Bronchial epithelial cell (primary cell): ENCODE measurements at places on chromosomes 4 and X. TPM values are rescaled to one million over a fixed set of nuclear protein-coding genes. Genes with fewer than 3 reads are reported as not detected.

The ENAM gene
- not detected in 2 replicates for total RNA-seq

DNA sequence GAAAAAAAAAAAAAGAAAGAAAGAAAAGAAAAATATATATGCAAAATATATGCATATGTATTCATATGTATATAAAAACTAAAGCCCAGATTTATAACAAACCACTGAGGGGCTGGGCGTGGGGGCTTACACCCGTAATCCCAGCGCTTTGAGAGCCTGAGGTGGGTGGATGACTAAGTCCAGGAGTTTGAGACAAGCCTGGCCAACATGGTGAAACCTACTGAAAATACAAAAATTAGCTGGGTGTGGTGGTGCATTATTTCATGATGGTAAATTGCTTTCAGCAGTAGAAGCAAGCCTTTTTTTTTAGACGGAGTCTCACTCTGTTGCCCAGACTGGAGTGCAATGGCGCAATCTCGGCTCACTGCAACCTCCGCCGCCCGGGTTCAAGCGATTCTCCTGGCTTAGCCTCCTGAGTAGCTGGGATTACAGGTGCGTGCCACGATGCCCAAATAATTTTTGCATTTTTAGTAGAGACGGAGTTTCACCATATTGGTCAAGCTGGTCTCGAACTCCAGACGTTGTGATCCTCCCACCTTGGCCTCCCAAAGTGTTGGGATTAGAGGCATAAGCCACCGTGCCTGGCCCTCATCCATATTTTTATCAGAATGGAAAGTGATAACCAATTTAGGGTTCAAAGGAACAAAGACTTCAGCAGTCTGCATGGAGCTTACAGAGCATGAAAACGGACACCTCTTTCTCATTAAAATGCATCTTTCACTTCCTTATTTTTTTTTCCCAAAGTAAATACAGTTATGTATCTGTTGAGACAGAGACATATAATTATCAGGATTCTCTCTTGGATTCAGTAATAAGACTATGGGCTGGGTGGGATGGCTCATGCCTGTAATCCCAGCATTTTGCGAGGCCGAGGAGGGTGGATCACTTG lies 27.7 kb upstream of the MOB1B start:
- no peak for DNase-seq

- no peak for DNase-seq
Measured at GRCh38 chrX:1449036-1449822, 3.5 kb downstream of the ASMTL start.

The IRS4 gene
- not detected in 2 replicates for total RNA-seq

DNA sequence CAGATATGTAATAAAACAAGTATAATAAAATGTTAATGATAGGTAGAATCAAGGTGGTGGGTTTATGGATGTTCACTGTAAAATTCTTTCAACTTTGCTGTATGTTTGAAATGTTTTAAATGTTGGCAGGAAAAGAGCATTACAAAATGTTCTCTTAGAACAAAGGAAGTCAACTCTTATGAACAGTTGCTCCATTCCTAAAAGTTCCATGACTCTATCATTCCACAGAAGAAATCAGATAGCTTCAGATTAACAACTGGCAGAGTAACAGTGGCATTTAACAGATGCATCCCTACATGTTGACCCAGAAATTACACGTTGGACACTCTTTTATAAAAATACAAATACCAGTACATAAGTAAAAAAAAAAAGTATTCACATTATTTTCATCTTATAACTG lies 2023.7 kb downstream of the ARAP2 start:
- DNase-seq: no peak

- no peak for DNase-seq
Measured at GRCh38 chr4:80594701-80595100, 259.2 kb downstream of the CFAP299 start.

The STAP1 gene
- under 0.01 TPM in 1 of 2 replicates, not detected in the other for total RNA-seq

The EFHC2 gene
- total RNA-seq: under 0.01 TPM in 1 of 2 replicates, not detected in the other

The ALPK1 gene
- 13.7 and 52.4 TPM in 2 replicates for total RNA-seq

The NKX6-1 gene
- total RNA-seq: not detected in 2 replicates

GRCh38 chr4:181548873-181549575 lies 694.2 kb upstream of the TENM3 start:
- DNase-seq: peak; percentile 66

DNA sequence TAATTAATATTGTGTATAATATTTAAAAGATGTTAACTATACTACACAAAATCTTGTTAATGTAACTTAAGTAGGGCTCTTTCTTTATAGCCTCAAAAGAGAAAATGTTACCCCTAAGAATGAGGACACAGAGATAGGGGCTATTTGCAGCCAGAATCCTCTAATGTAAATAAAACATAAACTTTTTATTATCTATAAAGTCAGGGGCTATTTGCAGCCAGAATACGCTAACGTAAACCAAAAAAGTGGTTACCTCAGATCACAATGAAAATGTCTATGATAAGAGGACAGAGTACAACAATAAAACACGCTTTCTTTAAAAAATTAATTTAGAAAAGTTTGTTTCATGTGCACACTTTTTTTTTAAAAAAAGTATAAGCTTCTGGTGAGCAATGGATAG lies 229.9 kb upstream of the PITX2 start:
- no peak for DNase-seq

GRCh38 chrX:131977619-131978018 lies 45.5 kb upstream of the STK26 start:
- DNase-seq: peak; percentile 40

DNA sequence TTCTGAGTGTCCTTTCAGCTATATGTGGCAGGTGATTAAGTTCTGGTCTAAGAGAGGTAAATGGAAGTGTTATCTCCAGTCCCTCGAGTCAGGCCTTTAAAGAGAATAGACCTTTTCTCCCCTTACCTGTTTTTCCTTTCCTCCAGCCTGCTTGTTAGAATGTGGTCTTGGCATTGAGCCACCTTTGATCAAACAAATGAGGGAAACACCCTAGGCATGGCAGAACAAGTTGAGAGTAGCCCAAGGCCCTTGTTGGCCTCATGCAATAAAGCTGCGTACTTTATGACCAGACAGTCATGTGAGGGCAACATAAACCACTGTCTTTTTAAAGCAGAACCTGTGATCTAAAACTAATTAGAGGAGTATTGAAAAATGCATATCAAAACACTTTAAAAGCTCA lies 13.2 kb upstream of the IL13RA2 start:
- peak; percentile 93 for DNase-seq

DNA sequence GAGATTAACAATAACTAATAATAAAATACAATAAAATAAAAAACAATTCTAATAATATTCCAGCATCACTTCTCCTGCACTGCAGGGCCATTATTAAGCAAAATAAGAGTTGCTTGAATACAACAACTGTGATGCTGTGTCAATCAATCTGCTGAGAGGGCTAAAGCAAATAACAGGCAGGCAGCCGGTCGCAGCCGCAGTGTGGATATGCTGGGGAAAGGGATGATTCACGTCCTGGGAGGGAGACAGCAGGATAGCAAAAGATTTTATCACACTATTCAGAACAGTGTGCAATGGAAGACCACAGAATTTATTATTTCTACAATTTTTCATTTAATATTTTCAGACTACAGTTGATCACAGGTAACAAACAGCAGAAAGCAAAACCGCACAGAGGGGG lies 76.5 kb upstream of the SMARCAD1 start:
- peak; percentile 32 for DNase-seq

- DNase-seq: no peak
Measured at GRCh38 chr4:182369211-182369610, 126.0 kb downstream of the TENM3 start.

GRCh38 chr4:77178560-77178959 lies 21.6 kb downstream of the CCNG2 start:
- DNase-seq: no peak

The RRH gene
- 0.26 and 0.38 TPM in 2 replicates for total RNA-seq

DNA sequence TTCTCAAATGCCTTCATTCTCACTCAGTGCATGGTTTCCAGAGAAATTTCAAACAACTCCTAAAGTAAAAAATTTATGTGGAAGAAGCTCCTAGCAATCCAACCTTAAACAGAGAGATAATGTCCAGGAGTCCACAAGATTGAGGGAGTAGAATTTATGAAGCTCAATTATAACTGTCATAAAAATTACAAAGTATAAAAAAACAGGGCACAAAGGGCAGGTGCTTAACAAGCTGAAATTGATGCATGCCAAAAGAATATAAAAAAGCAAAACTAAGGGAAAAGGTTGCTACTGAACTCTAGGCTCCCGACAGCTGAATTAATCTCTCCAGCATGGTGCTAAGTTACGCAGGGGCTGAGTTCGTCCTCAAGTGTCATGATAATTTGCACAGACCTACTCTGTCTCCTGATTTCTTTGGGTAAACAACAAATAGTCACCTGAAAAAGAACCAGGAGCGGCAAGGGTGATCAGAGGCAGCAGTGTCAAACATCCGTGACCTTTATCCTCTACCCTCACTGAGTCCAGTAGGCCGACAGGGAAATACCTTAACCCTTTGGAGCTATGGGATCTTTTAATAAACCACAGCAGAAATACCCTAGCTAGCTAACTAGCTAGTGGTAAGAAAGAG lies 47.2 kb upstream of the RELL1 start:
- no peak for DNase-seq

DNA sequence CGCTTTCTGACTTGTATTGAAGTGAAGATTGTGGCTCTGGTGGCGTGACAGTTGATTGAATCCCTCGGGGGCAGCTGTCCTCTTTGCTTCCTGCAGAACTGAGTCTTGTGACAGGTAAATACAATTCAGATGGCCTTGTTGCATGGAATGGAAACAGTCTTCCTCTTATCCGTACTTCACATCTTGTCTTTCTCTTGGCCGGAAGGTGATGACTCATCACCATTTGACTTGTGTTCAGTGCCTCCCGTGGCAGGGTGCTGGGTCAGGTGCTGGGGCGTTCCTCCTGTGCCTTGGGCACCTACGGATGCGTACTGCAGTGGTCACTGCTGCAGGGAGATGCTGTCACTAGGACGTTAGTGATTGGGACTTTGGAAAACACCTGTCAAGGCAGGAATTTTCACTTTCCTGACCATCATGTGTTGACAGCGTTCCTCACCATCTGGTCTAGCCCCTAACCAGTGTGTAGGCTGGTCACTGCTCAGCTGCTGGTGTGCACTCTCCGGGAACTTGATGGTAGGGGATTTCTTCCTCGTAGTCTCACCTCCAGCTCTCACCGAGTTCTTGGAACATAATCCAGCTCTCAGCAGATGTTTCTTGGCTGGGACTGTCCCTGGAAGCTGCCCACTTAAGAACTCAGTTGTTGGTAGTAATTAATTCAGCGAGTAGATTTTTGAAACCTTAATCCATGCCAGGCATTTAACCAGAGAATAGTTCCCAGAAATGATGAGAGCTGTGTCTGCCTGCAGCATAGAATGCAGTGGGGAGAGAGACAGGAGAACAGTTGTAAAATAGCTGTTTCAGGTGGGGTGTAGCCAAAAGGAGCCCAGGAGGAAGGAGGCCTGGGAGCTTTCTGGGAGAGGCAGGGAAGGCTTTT lies 7.2 kb downstream of the TBC1D14 start:
- peak; percentile 37 for DNase-seq

DNA sequence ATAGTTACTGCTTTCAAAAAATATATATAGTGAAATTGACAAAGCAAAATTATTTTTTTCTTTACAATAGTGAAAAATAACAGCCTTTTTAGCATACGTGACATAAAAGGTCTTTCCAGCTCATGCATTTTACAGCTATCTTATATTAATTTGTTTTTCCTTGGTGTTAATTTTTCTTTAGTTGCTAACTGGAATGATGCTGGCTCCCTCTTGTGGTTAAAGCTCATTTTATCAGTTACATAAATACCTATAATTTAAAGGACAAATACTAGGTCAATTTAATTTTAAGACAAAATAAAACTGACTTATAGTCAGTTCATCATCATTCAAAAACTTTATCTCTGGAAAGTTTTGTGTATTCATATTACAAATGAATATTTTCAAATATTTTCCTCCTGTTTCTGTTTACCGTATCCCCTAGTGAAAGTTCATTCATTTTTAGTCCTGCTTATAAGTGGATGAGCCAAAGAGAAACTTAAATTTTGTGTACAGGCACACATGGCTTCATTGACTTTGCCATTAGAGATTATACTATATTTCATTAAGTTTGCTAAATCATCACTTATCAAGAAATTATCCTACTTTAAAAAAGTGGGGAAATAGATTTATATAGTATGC lies 9.9 kb upstream of the ANAPC4 start:
- DNase-seq: peak; percentile 44
